ENCODE measurements at places on chromosomes 7 and 10.

DNA sequence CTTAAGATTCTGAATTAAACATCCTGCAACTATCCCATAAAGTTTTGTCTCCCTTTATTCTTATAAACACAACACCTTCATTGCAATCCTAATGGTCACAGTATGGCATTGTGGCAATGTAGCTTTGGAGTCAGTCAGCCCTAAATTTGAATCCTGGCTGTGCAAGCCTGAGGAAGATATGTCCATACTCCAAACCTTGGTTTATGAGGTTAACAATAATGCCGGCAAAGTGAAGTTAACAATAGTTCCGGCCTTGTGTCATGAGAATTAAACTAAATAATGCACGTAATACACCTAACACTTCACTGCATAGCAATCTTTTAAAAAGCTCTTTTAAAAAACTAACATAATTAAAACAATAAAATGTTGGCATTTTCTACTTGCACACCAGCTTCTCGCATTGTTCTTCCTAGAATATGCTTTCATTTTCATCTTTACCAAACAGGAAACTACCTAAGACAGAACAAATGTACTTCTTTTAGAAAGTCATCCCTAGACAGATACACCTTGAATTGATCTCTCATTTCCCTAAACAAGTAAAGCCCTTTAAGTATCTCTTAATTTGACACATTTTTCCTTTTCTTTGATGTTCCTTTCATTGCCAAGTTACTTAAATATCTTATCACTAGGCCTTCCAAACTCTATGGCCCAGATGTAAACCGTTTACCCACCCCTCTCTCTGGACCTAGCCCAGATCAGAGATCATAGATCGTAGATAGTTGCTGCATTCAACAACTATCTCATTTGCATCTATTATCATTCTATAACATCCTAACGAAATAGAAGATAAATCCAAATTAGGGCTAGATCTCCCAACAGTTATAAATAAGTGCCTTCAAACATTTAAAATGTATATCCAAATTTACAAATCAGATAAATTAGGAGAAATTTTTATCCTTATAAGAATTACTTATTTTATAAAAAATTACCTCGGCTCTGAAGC is 66.7 kb downstream of the CREB3L2 start:
- DNase-seq = no peak

- DNase-seq = no peak
Measured at GRCh38 chr7:122626785-122627184, 72.1 kb downstream of the RNF133 start.

- DNase-seq = no peak
Measured at GRCh38 chr10:14736043-14736442, 38.7 kb downstream of the FAM107B start.

DNA sequence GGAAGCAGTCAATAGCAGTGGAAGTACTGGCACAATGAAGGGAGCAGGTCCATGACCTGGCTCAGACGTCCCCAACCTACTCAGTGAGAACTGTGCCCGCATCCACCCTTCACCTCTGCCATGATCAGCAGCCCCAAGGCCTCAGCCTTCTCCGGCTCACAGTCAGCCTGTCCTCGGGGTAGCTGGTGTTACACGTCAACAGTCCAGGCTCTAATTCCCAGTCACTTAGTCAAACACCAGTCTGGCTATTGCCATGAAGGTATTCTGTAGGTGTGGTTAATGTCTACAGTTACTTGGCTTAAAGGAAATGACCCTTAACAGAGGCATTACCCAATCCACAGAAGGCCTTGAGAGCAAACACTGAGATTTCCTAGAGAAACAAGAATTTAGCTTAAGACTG is 49.1 kb downstream of the GRB10 start:
- DNase-seq = no peak

DNA sequence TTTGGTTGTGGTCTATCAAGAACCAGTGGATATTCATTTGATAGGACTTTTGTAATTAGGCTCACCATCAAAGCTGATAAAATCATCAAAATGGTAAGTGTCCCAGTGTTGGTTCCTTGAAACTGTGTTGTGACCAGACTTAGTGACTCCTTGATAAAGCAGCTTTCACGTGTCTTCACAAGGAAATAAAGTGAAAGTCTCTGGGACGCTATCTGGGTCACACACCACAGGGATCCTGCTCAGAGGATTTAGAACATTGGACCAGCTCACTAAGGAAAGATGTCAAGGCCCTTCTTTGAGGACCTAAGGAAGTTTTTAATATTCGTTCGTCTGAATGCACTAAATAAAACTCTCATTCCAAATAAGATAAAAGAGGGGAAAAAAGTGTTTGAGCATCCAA is 193.1 kb downstream of the RNLS start:
- DNase-seq = no peak

- no peak for DNase-seq
Measured at GRCh38 chr10:96935810-96936209, 103.7 kb downstream of the LCOR start.

GRCh38 chr10:129959544-129960480 is 4.3 kb downstream of the EBF3 start:
- DNase-seq = no peak

- no peak for DNase-seq
Measured at GRCh38 chr10:97046456-97047082, 139.2 kb downstream of the SLIT1 start.

DNA sequence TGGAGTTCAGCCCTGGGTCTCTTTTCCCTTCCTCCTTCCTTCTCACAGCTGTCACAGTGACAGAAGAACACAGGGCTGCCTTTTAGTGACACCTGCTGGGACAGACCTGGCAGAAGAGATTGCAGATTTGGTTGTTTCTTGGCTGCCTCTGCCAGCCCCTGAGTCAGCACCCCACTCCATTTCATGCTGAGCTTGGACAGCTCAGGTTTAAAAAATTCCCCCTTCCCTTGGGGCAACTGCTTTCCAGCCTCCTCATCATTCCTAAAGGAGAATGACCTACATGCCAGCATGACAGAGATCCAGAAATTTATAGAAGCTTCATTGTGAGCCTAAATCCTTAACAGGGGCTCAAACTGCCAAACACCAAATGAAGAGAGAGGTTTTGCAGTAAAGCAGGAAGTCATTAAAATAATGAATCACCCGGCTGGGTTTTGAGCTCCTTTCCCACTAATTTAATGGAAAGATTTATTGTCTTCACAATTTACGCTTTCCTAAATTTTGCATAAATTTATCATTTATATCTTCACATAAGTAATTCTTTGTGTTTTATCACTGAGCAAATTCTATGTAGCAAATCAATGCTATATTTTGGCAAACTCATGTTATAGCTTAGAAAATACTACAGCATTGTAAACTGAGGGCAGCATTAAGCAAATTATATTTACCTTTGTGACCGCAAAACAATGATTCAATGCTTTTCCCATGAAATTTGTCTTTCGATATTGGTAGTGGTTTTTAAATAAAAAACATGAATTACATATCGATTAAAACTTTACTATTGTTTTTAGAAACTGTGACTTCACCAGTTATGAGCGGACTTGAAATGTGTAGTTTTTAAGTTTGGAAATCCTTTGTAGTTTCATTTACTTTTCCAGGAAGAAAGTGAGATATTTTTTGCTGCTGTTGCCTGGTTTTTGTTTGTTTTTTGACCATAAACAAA is 399.5 kb upstream of the ANKRD30A start:
- DNase-seq = peak; percentile 3

DNA sequence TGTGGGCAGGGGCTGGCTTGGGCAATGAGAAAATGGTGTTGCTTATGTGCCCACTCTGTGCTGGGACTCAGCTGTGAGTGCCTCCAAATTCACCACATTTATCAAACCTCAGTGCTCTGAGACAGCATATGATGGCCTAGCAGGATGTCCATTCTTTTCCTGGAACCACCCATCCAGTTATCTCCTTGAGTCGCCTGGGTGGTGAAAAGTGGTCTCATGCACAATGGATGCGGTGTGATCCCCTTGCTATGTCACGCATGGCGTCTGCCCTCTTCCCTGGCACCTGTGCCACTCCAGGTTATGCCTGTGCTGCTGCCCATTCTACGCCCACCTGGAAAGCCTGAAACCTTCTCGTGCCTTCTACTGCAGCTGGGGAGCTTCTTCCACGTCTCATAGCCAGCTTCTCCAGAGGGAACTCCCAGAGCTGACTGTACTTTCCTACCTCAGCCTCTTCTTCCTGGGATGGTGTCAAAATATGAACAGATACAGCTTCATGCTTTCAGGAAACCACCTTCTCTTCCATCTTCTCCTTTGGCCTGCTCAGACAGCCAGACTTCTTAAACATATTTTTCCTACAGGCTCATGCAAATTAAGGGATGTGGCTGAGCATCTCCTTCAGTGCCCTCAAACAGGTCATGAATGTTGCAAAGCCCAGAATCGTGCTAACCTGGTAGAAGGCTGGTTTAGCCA is 147.3 kb downstream of the PFKFB3 start:
- DNase-seq = no peak

DNA sequence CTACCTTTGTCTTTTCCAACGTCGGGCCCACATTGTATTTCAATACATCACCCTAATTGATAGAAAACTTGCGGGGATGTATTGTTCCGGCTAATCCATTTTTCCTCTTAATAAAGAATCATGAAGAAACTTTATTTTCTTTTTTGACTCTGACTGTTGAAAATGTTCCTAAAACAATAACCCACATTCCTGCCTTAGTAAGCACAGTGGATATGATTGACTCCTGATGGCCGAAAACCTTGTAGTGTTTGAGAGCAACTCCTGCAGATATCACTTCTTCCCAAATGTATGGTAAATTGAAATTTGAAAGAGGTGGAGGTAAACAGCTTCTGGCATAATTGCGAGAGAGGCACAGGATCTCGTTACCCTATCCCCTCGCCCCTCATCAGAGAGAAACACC is 65.7 kb downstream of the BICC1 start:
- no peak for DNase-seq

DNA sequence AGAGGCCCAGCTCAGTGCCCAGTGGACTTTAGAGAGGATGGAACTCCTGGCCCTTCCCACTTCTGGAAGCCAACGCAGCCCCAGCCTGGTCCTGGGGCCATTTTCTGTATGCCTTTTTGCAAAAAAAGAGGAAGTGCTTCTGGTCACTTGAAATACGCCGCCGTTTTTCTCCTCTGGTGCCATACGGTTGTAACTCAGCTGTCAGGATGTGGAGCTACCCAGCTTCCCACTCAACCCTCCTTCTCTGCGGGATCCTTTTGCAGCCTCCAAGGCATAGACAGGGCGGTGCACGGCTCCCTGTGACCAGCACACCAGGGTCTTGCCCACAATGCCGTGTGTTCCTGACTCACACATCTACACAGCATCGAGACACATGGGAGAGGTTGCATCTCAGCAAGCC is 369.6 kb downstream of the TCERG1L start:
- DNase-seq = no peak

- DNase-seq = no peak
Measured at GRCh38 chr7:96085953-96086352, 235.9 kb downstream of the SLC25A13 start.

DNA sequence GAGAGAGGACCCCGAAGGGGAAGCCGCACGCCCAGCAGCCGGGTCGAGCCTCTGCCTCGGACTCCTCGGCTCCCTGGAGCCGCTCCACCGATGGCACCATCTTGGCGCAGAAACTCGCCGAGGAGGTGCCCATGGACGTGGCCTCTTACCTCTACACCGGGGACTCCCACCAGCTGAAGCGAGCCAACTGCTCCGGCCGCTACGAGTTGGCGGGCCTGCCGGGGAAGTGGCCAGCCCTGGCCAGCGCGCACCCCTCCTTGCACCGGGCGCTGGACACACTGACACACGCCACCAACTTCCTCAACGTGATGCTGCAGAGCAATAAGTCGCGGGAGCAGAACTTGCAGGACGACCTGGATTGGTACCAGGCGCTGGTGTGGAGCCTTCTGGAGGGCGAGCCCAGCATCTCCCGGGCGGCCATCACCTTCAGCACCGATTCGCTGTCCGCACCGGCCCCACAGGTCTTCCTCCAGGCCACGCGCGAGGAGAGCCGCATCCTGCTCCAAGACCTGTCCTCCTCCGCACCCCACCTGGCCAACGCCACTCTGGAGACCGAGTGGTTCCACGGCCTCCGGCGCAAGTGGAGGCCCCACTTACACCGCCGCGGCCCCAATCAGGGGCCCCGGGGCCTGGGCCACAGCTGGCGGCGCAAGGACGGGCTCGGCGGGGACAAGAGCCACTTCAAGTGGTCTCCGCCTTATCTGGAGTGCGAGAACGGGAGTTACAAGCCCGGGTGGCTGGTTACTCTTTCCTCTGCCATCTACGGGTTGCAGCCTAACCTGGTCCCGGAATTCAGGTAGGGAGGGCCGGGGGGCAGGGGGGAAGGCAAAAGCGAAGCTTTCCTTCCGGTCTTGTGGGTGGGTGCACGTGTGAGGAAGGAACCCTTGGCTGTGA is 973 bp downstream of the GPR158 start:
- DNase-seq = no peak

All from midbrain (tissue), 1 donor.